Activated CD4-positive, alpha-beta T cell treated with anti-CD3 and anti-CD28 coated beads, Interleukin-2, amount 50 U/mL, for 4 hours (primary cell): ENCODE measurements at places on chromosomes 2 and 18.

GRCh38 chr2:12155303-12156051, 409.0 kb downstream of the LPIN1 start:
- no peak for DNase-seq

GRCh38 chr18:12911025-12911928, 27.2 kb upstream of the PTPN2 start:
- DNase-seq = peak; percentile 31

DNA sequence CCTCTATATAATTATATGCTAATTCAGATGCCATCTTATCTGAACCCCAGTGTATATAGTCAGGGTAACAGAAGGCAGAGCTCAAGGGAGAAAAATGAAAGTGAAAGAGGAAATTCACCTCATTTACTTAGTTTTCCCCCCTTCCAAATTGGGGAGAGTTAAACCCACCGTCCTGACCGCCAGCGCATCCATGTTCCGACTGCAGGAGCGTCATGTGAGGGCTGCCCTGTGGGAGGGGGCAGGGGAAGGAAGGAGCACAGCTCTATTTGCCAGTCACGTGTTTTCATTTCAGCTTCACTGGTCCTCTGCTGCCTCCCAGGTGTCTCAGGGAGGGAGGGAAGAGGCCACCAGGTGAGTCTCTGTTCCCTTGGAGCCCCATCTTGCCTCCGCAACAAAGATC, 13.2 kb downstream of the CNNM4 start:
- DNase-seq = peak; percentile 32

DNA sequence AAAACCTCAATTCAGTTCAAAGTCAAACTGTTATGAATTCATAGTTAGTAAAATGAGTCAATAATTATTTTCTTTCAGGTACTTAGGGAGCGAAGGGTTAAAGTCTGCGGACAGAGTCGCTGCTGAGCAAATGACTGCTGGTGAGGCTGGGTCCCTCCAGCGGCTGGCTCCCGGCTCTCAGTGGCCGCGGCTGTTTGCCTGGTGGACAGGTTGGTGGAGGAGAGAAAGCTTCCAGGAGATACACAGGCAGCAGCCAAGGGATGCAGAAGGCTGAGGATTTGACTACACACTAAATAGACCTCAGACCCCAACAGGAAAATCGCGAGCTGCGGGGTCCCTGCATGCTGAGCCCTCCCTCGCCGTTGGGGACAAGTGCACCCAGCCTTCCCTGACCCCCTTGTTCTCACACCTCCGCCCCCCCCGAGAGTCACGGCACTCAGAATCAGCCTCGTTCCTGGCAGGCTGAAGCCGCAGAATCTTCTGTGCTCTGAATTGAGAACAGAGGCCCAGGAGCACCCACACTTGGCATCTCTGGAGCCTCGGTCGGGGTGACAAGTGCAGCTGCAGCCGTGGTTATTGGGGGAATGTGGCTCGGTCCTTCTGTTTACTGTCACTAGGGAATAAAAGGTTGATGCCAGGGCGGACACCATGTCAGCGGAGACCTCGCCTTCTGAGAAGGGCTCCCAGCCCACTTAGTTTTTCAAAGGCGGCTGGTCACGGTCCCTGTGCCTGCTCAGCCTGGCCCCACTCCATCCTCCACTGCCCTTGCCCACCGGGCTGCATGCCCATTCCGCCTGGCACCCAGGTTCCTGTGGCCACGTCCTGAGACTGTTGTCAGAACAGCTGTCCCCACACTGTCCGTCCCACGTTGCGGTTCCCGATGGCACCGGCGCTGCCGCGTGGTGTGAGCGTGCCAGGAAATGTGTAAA, 74.0 kb downstream of the SLC66A2 start:
- DNase-seq = no peak

DNA sequence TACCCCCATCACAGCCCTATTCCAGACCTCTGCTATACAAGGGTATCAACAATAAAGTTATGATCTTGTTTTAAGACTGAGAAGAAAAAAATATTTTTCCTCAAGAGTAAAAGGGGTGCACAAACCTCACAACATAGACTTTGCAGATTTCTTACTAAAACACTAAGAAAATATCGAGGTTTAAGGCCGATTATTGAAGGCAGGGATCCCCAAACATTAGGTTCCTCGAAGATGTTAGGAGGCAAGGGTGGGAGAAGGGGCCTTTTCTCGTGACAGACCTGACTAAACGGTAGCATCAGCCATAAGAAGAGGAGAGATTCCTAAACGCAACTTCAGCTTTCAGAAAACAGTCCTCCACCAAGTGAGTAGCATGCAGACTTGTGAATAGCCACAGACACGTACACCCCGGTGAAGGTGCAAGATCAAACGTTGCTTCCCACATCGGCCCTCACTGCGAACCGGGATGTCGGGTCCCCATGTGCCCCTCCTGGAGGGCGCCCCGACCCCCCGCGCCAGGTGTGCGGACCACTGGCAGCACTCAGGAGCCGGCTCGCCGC, 678 bp downstream of the PIAS2 start:
- peak; percentile 22 for DNase-seq

GRCh38 chr2:46170026-46170425, 127.2 kb upstream of the EPAS1 start:
- DNase-seq = no peak

DNA sequence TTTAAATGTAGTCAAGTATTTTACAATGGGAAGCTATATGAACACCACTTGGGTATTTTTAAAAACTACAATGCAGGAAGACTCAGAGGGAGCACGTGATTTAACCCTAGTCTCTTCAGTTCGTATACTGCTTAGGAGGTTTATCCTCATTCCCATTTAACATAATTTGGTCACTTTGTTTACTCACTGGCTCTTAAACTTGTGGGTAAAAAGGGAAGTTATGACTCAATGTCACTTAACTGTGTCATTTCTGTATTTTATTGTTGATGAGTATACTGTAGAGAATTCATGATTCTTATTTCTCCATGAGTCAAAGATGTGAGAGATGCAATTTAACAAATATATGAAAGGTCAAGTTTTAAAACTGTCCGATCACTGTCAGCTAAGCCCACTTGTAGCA, 48.2 kb downstream of the SLC66A3 start:
- no peak for DNase-seq

- DNase-seq = no peak
Observed at GRCh38 chr2:234339501-234339900, 157.4 kb downstream of the ARL4C start.

- DNase-seq = no peak
Observed at GRCh38 chr2:41990688-41991087, 57.1 kb upstream of the PKDCC start.

DNA sequence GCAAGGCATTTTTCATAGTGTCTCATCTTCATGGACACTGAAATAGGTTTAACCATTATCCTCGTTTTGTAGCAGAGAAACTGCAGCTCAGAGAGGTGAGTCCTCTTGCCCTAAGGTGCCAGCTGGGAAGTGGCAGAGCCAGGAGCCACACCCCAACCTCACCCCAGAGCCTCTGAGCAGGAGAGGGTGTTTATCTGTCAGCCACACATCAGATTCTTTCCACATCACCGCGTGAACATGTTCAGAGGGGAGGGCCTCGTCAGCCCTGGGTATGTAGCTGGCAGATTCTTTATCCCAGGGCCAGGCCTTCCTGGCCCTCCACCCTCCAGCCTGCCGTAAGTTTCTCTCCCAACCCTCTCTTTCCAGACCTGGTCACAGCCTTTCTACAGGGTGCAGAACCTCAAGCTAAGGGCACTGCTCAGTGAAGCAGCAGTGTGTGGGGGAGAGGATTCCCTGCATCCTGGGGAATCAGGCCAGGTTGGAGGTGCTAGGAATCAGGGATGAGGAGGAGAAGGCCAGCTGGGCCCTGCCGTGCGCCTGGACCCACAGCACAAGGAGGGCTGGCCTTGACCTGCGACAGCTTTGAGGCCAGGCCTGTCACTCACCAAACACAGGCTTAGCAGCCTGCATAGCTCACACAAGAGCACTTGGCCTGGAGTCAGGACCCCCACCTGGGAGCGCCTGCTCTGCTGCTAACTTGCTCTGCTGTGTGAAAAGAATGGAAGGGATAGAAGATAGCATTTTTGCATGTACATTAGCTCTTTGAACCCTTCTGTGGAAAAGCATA, 111.3 kb upstream of the MCFD2 start:
- DNase-seq = no peak

DNA sequence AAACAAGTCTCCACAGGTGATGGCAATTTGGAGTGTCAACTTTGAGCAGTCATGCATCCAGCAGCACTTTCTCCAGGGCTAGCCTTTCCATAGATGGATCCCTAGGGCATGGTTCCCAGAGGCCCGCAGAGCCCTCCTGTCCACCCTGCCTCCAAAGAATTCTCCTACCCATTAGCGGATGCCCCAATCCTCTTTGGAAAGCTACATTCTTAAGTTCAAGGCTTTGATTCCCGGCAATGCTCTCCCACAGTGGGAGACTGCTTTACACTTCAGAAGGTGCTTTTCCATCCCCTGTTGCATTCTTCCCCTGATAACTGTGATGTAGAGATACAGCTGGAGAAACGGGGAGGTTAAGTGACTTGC, 61.3 kb downstream of the ACAA2 start:
- no peak for DNase-seq

DNA sequence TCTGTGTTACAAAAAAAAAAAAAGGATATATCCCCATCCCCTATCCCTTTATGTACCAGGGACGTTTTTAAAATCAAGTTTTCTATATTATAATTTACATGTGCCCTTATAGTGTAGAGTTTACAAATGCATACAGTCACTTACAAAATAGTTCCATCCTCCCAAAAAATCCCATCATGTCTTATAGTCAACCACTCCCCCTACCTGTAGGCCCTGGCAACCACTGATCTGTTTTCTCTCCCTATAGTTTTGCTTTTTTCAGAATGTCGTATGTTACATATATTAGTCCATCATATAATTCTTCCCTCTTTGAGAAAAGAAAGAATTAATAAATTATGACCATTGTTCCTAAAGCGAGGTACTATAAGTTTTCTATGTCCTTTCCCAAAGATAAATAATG, 17.8 kb downstream of the CFAP210 start:
- no peak for DNase-seq

- no peak for DNase-seq
Observed at GRCh38 chr2:180715044-180715443, 265.4 kb upstream of the UBE2E3 start.

- no peak for DNase-seq
Observed at GRCh38 chr2:7094231-7094741, 177.1 kb downstream of the RNF144A start.

- DNase-seq = no peak
Observed at GRCh38 chr2:134142341-134142738, 111.5 kb upstream of the MGAT5 start.

GRCh38 chr2:20647738-20648137, 3.2 kb downstream of the HS1BP3 start:
- DNase-seq = no peak

DNA sequence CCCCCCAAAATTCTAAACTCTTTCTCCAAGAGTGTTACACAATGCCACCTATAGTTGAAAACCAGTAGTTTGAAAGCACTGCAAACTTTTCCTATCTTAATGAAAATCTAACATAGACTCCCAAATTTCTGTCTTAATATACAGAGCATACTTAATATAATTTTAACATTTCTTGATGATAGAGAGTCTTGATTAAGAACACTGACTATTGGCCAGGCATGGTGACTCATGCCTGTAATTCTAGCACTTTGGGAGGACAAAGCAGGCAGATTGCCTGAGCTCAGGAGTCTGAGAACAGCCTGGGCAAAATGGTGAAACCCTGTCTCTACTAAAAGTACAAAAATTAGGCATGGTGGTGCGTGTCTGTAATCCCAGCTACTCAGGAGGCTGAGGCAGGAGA, 34.2 kb downstream of the ASXL2 start:
- no peak for DNase-seq

- peak; percentile 36 for DNase-seq
Observed at GRCh38 chr2:190791347-190791975, 89.2 kb upstream of the GLS start.

DNA sequence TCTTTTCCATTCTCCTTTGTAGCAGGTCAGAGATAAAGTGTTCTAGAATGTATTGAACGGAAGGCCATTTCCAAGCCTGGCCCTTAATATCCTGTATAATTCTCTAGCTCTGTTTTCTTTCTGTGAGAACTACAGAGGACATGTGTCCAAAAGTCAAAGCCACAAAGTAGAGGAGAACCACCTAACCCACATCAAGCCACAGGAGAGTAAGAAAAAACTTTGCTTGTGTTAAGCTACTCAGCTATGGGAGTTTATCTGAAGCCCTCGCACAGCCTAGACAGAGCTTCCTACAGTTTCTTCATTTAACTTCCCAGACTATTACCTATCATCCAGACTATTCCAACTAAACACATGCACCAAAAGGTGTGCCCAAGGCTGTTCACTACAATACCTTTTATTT, 22.0 kb downstream of the ADAM17 start:
- DNase-seq = no peak

DNA sequence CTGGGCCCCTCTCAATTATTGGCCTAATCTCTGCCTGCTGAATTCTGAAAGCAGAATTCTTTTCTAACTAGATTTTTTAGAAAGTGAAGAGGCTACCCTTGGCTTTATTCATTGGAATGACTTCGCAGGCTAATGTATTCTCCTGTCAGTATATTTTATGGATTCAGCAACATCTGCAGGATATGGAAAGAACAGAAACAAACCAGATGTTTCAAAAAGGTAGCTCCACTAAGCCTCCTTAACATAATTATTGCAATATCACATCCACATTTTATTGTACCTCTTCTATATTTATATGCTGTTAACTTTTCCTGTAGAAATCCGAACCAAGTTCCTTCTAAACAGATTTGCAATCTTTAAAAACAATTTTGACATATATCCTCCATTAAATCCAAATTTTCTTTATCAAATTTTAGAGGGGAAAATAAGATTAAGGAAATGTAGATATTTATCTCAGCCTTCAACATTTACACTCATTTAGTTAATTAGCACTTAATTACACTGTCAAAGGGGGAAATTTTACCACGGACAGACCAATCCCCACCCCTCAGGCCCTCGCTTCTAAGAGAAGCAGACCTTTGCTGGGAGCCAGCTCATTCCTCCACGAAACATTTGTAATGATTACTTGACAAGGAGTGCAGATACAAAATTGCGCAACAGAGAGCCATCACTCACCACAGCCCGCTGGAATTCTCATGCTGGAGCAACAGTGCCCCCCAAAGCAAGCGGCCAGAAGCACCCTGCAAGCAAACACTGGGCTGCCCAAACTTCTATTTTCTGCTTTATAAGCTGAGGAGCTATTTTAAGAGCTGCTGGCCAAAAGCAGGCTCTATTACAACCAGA, 253.4 kb downstream of the ETAA1 start:
- no peak for DNase-seq

GRCh38 chr2:52970642-52971041, 797.0 kb upstream of the CHAC2 start:
- DNase-seq = no peak
